ENCODE measurements at places on chromosomes 6 and 20.

- DNase-seq = no peak
Measured at GRCh38 chr20:6530254-6530653, 237.2 kb upstream of the BMP2 start.

GRCh38 chr20:5039889-5040288 is 38.6 kb upstream of the SLC23A2 start:
- DNase-seq = no peak

DNA sequence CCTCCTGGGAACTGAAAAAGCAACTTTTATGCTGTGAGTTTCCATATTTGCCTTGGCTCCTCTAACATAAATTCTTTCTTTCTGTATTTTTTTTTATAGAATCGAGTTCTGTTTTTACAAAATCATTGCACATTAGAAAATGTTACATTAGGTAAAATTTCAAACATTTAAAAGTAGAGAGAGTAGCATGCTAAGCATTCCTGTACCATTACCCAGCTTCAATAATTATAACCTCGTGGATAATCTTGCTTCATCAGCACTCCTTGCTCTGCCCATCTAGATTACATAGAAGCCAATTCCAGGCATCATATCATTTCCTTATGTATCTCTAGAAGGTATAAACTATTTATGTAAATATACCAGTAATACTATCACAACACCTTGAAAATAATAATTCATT is 15.4 kb upstream of the FBXO30 start:
- DNase-seq = no peak

GRCh38 chr20:36571564-36572504 is 1.6 kb upstream of the TGIF2 start:
- no peak for DNase-seq

DNA sequence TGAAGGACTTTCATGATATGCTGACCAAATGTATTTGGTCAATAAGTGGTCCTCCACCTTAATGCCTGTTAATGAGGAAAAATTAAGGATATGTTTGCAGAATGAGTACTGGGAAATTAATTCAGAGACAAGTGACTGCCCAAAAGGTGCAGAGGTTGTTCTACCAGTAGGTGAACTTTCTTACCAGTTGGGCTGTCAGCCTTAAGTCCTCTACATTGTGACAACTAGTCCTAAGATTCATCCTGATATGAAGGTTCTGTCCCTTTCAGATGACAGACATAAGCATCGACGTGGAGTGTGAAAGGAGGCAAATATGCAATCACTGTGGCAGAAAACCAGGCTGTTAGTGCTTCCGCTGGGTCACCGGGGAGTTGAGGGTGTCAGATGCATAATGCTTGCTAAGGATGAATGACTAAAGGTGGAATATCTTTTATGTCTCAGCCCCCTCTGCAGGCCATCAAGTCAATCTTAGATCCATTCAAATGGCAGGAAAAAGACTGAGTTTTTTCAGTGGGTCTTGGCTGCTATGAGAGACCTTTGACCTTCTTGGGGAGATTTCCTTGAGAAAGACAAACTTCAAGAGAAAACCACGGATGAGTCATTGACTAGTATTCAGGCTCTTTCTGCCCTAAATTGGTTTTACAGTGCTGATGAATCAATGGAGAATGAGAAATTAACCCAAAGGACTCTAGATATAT is 226.0 kb downstream of the TPBG start:
- DNase-seq = peak; percentile 97

GRCh38 chr20:47187450-47188195 is 168.9 kb downstream of the ZMYND8 start:
- DNase-seq = no peak

DNA sequence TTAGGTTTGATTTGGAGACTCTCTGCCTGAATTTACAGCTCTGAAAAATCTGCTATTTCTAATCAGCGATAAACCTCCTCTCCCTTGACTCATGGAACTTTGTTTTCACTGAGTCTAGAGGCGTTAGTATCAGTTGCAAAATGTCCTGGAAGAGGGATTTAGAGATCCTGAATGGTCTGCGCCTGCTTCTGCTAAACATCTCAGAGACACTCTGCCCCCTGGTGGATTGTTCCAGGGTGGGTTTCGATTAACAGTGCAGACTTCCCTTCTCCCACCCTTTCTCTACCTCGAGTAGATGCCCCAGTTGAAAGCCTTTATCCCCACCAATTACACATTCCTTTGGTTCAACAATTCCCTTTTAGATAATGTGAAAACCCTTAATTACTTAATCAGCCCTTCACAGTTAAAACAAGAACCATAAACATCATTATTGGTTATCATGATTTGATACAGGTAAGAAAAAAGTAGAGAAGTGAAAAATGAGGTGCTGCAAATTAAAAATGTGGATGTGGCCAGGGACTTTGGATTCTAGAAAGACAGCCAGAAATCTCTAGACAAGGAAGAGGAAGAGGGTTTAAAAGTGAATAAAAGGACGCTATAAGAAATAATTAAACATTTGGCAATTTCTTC is 5.5 kb downstream of the HTR1B start:
- peak; percentile 96 for DNase-seq

- DNase-seq = peak; percentile 73
Measured at GRCh38 chr6:19380293-19380692, 456.9 kb upstream of the ID4 start.

- DNase-seq = no peak
Measured at GRCh38 chr6:163780994-163781393, 366.5 kb downstream of the QKI start.

DNA sequence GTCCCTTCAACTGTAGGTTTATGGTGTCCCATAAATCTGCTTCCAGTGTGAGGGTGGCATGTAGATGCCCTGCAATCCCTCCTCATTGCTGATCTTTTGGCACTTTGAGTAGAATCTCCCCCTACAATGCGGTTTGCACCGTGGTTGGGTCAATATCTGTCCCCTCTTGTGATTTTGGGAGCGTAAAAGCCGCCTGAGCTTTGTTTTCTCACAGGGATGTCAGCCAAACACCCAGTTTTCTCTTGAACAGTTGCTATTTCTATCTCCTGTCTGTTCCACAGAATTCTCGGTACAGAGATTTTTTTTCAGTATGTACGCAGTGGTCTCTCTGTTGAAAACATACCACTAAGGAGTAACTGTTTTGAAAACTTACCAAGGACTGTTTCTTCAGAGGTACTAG is 21.8 kb downstream of the CDS2 start:
- no peak for DNase-seq

DNA sequence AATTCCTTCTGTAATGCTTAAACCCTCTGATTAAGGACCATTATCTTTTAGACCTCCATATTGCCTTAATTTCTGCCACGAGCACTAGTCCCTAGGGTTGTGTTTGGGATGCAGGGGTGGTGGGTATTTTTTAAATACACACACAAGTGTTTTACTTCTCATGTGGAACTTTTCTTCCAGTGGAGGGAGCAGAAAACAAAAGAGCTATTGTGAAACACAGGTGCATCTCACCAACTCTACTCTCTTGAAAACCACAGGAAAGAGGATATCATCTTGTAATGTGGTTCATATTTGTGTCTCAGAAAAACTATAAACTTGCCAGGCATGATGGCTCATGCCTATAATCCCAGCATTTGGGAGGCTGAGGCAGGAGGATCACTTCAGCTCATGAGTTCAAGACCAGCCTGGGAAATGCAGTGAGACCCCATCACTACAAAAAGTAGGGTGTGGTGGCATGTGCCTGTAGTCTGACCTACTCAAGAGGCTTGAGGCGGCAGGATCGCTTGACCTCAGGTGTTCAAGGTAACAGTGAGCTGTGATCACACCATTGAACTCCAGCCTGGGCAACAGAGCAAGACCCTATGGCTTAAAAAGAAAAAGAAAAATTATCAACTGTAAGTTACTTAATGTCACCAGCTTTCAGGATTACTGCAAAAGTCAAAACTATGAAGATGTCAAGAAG is 37.3 kb downstream of the MRS2 start:
- DNase-seq = no peak

DNA sequence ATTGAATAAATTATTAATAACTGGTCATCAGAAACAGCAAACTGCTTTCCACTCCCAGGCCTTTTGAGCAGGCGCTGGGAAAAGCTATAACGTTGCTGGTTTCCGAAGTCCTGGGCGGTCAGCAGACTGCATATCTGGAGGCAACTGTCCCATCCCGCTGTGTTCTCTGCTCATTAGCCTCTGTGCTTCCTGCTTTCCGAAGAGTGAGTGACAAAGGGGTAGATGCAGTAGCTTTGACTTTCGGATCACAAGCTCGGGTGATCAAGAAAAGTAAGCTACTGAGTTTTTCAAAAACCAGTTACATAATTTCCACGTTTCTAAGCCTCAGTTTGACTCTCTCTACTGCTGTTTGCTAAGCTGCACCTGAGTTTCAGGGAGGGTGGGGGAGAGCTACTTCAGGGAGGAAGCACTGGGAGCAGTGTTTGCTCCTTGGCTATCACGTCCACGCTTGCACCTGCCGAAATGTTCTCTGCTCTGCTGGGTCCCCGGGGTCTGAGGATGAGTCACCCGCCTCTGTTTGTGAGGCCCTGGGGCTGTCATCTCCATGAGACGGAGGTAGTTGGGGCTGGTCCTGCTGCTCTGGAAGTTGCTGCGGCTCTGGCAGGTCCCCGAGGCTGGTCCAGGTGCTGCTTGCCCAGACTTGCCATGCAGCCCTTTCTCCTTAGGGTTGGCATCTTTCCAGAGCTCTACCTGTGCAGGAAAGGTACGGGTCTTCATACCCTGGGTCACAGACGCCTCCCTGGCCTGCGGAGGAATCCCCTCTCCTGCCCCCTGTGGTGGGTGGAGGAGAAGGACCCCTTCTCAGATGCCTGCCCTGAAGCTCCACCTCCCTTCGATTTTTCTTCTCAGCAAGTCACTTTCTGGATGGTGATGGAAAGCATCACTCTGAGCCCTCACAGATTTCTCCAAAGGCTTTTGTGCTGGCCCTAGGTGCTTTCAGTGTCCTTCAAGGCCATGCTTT is 220.0 kb downstream of the QKI start:
- DNase-seq = no peak

DNA sequence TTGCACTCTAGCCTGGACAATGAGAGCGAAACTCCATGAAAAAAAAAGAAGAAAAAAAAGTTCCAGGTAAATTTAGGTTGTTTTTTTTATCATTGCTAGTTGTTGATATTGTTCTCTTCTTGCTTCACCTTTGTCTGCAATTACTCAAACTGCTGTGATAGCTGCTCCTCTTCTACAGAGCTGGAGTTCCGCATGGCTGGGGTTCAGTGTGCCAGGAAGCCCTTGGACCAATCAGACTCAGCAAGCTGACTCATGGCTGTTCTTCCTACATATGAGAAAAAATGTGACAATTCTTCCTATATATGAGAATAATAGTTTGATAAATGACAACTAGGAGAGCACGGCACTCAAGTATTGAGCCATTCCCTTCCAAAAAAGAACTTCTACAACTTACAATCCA is 28.4 kb downstream of the DPPA5 start:
- DNase-seq = no peak

- DNase-seq = peak; percentile 88
Measured at GRCh38 chr20:41169791-41170351, 32.5 kb downstream of the PLCG1 start.

DNA sequence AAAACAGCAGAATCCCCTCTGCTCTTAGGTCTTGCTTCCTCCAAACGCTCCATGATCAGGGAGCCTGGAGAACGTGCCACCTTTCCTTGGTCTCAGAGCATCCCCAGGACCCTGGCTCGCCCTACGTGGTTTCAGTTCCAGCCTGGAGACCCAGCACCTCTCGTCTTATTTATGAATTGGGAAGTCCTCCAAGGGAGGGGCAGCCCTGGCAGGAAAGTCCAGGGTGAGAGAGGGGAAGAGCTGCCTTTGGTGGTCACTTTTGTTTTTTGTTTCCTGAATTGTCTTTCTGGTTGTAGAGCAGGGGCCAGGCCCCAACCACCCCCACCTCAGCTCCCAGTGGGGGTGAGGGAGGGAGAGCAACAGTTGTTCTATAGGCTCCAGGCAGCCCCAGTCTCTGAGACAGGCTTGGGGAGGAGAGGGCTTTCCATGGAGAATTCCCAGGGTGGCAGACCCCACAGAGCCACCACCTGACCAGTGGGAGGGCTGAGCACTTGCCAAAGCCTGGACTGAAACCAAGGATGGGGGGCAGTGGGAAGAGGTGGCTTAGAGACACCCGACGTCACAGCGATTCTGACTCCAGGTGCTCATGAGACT is 88.8 kb downstream of the PRND start:
- DNase-seq = no peak

DNA sequence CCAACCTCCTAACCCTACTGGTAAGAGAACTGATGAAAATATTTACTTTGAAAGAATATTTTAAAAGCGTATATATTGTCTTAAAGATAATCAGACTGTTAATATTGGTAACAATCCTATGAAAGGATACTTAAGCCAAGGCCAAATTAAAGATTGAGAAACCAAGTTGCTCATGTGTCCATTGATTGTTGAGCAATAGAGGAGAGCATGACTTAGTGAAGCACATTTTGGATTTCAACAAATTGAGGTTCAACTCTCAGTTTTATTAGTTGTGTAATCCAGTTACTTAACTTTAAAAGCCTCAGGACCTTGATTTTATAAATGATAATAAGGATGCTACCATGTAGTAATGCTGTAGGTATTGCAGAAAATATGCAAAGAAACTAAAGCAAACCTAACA is 56.8 kb downstream of the PRL start:
- DNase-seq = no peak

- DNase-seq = peak; percentile 93
Measured at GRCh38 chr20:62501801-62502495, 26.2 kb upstream of the GATA5 start.

GRCh38 chr20:14729390-14729789 is 392.0 kb upstream of the FLRT3 start:
- no peak for DNase-seq

- DNase-seq = no peak
Measured at GRCh38 chr20:62858058-62858830, 3.4 kb downstream of the TCFL5 start.

DNA sequence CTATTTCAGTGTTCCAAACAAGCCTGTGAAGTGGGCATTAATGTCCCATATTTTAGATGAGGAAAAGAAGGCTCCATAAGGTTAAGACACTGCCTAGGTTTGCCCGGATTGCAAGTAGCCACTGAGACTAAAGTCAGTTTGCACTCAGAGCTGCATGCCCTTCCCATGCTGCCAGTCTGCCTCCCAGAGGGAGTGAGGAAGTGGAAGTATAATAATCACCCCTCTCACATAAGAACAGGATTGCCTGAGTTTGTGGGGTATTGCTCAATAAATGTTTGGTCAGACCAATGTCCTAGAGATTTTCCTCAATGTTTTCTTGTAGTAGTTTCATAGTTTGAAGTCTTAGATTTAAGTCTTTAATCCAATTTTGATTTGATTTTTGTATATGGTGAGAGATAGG is 43.9 kb upstream of the CLIC5 start:
- DNase-seq = no peak
